NCI-H1436 treated with DMSO at 0.1 percent for 48 hours (cell line): ENCODE measurements at places on chromosomes 4 and X.

DNA sequence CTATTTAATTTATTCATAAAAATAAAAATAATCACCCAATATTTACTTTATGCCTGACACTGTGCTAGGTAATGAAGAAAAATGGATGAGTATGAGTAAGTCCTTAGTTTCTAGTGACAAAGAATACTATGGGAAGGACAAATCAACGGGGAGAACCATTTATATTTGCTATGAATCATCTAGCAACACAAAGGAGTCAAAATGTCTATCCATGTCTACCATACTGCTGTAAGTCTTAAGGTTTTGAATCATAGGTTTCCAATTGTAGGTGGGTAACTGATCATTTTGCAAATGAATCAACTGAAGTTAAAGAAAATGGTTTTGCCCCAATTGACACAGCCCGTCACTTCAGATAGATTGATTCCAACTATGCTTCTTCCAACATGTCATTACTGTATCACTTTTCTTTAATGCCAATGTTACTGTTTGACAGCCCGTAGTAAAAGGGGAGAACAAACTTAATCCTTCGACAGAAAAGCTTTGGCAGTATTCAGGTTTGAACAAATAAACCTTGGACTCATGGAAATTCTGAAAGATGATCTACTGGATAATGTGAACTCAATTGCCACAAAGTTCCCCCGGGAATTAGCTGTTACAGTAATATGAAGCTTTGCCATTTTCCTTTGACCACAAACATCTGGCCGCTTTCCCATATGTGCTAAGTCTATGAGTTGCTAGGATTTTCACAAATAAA, 3.2 kb downstream of the TDO2 start:
- DNase-seq: no peak

DNA sequence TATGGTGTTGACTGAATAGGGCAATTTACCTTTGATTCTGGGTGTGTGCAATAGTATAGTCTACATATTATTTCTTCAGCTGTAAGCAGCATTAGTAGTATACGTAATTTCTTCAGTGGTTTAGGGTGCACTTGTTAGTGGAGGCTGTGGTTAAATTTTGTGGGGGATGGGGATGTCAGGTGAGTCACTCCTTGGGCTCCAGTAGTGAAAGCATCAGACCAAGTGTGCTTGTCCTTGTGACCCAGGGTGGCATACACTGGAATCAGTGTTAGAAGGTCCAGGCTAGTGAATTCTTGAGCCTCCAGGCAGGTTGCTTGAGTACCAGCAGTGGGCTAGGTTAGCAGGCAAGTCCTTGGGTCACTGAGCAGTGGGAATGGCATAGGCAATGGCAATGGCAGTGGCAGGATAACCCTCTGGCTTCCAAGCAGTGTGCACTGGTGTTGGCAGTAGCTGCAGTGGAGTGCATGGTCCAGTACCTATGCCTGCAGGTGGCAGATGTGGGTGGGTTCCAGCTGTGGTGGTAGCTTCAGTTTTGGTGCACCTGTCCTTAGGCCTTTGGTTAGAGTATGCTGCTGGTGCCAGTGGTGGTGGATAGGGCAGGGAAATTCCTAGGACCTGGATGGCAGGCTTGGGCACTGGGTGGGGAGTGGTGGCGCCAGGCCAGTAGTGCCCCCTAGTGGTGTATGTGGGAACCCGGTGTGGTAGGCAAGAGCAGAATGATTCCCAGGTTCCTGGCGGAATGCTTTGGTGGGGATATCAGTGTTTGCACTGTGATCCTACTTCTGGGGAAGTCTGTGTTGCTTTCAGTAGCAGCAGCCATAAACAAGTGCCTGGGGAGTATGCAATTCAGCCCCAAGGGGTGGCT, 531.0 kb downstream of the SMARCA1 start:
- DNase-seq: no peak

DNA sequence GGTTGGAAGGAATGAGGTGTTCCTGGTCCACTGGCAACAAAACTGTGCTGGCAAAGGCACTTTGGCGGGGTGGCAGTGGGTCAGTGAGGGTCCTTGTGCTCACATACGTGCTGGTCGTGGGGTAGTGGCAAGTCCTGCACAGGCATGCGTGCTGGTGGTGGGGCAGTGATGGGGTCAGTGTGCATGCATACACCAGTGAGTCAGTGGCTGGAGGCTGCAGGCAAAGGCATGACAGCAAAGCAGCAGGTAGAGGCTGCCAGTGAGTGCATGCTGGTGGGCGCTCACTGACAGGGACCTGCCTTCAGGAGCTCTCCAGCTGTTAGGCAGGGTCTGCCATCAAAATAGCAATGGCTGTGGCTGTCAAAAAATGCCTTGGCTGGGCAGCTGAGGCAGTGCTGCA, 42.1 kb downstream of the TMPRSS11E start:
- DNase-seq: no peak

GRCh38 chr4:8387615-8388527, 52.7 kb downstream of the ACOX3 start:
- DNase-seq: no peak

GRCh38 chr4:139469216-139469615, 15.3 kb downstream of the RAB33B start:
- DNase-seq: no peak

- DNase-seq: no peak
Observed at GRCh38 chr4:124181039-124181438, 531.5 kb downstream of the ANKRD50 start.

DNA sequence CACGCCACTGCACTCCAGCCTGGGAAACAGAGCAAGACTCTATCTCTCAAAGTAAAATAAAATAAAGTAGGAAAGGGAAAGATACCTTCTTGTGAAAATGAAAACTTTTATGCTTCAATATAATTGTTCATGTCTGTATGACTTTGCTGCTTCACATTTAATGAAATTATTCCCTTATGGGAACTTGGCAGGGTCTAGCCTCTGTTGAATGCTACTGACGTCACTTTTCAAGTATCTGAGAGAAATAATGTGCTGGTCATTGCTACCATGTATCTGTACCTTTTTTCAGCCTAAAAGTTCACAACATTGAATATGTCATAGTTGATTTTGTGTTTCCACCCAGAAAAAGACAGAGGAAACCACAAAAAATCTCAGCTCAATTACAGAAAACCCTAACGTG, 65.2 kb downstream of the PRDM5 start:
- DNase-seq: no peak

DNA sequence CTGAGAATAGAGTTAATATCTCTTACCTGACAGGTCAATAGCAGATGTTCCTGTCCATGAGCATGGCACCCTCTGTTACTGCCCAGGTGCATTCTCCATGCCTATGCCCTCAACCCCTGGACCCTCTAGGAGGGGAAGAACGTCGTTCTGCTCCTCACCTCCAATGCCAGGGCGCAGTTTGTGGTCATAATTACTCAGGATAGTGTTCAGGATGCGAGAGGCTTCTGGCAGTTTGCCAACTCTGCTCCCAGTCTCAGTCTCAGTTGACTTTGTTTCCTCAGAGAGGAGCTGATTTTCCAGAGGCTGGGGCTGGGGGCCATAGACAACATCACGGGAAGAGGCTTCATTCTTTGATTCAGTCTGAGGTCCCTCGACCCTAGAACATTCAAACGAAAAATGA, 4.4 kb downstream of the GABRE start:
- DNase-seq: no peak
